ENCODE measurements at places on chromosomes 2 and 18. TPM values are rescaled to one million over a fixed set of nuclear protein-coding genes. Genes with fewer than 3 reads are reported as not detected.

The CPO gene
- not detected for total RNA-seq

The MYOM1 gene
- total RNA-seq, result 0.22 TPM

The CCDC150 gene
- 3.7 TPM for total RNA-seq

The LRRTM1 gene
- total RNA-seq, result not detected

The DHRS9 gene
- not detected for total RNA-seq

The NT5C1B gene
- not detected for total RNA-seq

The C1GALT1C1L gene
- 0.29 TPM for total RNA-seq

The DES gene
- total RNA-seq, result 7.2 TPM

The NR4A2 gene
- total RNA-seq, result 0.57 TPM

The NCKAP5 gene
- total RNA-seq, result 21.6 TPM

The DPP4 gene
- 636 TPM for total RNA-seq

The SPP2 gene
- total RNA-seq, result not detected

The ANAPC1 gene
- total RNA-seq, result 98.6 TPM

The UGT1A10 gene
- total RNA-seq, result 0.22 TPM

The ANKRD62 gene
- total RNA-seq, result not detected

The IL1RL1 gene
- total RNA-seq, result 0.22 TPM

The UNC80 gene
- total RNA-seq, result not detected

The PLCD4 gene
- total RNA-seq, result 1.4 TPM

The TUBA3E gene
- not detected for total RNA-seq

The GEN1 gene
- total RNA-seq, result 6.8 TPM

The IL18R1 gene
- total RNA-seq, result 0.43 TPM

The GREB1 gene
- total RNA-seq, result 0.29 TPM

The RAX gene
- total RNA-seq, result not detected

The IL1F10 gene
- total RNA-seq, result not detected

The APOB gene
- under 0.01 TPM for total RNA-seq

The UGT1A6 gene
- not detected for total RNA-seq

The TLX2 gene
- total RNA-seq, result not detected

The ERLEC1 gene
- total RNA-seq, result 133 TPM

The MFSD6 gene
- 10.7 TPM for total RNA-seq

The STPG4 gene
- total RNA-seq, result 1.6 TPM

The FOXD4L1 gene
- total RNA-seq, result 0.14 TPM

The KLHL30 gene
- total RNA-seq, result 1.1 TPM

The TNFAIP6 gene
- 44.2 TPM for total RNA-seq

The KCNK3 gene
- total RNA-seq, result 0.29 TPM

The KIF3C gene
- 17.5 TPM for total RNA-seq

The PKP4 gene
- total RNA-seq, result 20.6 TPM

The ACTG2 gene
- total RNA-seq, result 61.7 TPM

The AKAIN1 gene
- not detected for total RNA-seq

The EIF2AK3 gene
- 45.1 TPM for total RNA-seq

Measured in placental pericyte (primary cell).